Activated naive CD4-positive, alpha-beta T cell treated with anti-CD3 and anti-CD28 coated beads, Interleukin-2, amount 10 ng/mL, durations not matched to agents 5 hours and 36 hours (primary cell): ENCODE measurements at places on chromosomes 2 and 18. TPM values are rescaled to one million over a fixed set of nuclear protein-coding genes. Genes with fewer than 3 reads are reported as not detected.

Gene IL1RL2
- total RNA-seq, result not detected

Gene LCT
- total RNA-seq, result 0.13 TPM

Gene SNORC
- total RNA-seq, result 1.6 TPM

Gene CAPN14
- 0.18 TPM for total RNA-seq

Gene GEN1
- 27.1 TPM for total RNA-seq

Gene ANKRD36
- total RNA-seq, result 53.7 TPM
